ENCODE measurements at places on chromosomes 6 and 20.

DNA sequence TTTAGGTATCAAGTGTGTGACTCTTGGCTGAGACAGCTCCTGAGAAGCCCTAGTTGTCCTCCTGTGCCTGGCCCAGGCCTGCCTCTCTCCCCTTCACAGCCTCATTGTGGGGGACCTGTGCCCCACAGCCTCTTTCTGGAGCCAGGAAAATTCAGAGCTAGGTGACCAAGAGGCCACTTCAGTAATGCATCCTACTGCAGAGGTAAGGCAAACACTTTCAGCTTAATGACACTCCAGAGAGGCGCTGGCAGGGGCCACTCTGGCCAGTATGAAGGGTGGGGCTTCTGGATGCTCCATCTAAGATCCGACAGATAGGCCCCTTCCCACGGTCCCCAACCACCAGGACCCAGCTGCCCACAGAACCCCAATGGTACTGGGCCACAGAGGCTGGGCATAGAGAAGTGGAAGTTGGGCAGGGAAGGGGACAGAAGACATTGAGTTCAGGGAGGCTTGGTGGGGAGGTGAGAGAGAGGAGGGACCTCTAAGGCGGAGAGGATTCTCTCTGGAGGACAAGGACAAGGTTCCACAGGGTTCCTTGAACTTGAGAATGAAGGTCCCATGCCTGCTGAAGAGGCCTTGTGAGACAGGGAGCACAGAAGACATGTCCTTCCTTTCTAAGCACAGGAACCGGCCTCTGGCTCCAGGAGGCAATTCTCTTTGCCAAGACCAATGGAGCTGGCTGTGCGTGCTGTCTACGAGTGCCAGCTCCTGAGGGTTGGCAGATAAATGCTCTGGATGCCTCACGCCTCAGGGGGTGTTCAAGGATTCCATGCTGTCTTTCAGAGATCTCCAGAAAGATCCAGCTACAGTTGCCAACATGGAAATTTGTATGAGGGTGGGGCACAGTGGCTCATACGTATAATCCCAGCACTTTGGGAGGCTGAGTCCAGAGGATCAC, 46.4 kb upstream of the TGM2 start:
- DNase-seq: no peak

DNA sequence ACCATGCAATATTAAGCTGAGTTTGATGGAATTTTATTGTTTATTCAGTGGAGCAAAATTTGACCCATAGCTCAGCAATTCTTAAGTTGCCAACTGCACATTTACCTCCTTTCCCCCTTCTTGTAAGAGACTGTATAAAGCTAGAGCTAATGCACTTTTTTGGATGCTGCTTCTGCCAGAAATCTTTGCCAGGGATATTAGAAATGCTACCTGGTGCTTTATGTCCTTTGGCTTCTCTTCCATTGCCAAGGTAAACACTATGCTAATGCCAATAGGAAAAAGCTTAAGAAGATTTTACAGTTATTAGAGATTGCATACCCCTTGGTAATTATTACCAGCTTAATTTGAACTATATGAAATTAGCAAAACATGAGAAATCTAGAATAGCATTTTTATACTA, 79.0 kb upstream of the OGFRL1 start:
- DNase-seq: no peak

DNA sequence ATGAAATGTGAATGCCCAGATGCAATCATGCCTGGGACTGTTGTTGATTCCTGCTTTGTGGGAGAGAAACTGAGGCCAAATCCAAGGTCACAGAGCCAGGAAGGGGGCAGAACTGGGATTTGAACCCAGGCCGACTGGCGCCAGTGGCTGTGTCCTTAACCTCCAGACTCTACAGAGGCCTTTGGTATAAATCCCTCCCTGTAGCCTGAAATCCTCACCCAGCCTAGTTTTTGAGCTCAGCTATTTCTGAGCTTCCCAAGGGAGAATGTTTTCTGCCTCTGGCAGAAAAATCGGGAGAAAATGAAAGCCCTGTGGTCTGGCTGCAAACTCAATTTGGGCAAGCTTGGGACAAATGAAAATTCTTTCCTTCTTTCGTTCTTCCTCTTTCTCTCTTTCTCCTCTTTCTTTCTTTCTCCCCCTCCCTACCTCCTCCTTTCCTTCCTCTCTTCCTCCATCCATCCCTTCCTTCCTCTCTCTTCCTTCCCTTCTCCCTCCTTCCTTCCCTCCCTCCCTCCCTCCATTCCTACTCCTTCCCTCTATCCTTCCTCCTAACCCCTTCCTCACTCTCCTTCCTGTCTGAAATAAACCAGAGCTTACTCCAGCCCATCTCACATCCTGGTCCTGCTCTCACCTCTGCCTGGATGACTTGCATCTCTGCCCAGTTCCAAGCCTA, 34.9 kb downstream of the SNAI1 start:
- no peak for DNase-seq

- no peak for DNase-seq
Observed at GRCh38 chr6:34602318-34603111, 46.4 kb upstream of the SPDEF start.

DNA sequence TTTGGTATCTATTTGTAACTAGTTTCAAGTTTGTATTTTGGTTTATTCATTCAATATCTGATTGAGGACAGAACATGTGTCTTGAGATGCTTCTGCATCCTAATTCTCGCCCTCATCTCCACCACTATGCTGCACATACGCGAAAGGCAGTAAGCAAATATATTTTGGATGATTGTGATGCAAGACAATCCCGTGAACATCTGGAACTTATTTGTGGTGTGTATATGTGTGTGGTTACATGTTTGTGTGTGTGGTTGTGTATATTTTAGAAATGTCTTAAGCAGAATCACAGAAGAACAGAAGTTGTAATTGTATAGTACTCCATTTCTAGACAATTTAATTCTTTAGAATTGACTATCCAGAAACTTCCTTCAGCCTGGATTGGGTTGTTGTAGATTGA, 35.1 kb upstream of the RNF144B start:
- DNase-seq: no peak

DNA sequence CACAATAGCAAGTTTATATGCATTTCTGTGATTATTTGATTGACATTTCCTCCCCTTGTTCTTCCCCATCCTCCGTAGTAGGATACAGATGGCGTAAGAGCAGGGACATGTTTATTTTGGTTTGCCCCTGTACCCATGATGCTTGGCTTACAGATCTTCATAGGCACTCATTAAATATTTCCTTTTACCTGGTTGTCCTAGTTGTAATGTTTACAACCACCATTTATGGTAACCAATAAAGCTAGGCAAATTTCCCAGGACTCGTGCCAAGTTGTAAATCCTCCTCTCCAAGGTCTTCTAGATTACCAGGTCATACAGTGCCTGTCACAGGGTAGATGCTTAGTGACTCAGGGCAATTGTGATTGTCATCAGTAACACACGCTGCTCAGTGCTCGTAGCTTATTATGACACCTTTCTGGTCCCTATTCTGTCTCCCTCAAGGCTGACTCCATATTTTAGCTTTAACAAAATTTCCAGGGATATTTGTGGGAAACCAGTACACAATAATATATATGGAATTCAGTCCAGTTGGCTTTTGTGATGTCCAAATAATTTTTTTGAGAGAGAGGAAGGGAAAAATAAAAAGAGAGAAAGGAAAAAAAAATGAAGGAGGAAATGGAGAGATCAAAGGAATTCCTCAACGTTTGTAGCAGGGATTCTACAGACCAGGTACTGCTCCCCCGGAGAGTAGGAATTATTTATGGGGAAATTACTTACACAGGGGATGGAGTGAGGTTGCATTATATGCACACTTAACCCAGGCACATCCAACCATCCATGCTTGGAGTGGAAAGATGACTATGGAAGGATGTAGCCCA, 24.6 kb downstream of the CYP24A1 start:
- no peak for DNase-seq

DNA sequence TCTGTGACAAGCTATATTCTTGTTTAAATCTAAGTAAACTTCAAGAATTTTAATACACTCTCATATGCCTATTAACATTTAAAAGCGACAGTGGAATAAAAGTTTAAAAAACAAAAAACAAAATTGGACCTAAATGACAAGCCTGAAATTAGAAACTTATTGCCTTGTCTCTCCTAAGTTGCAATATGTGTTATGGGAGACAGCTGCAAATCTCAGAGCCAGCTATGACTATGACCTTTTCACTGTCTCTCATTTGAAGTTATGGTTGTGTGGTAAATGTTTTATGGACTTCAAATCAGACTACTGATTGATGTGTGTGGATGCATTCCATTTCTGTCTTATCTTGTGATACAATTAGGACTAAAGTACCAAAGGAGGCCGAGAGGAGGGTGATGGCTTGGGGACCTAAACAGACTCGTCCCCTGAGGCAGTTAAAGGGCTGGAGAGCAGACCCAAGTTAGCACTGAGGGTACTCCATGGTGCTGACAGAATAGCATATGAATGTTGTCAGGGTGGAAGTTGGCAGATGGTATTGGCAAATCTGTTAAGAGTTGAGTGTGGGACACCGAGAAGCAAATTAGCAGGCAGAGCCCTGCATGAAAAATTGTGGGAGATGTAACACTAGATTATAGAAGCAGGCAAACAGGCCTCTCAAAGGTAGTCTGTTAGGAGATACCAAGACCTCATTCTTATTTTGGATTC, 930.1 kb upstream of the MAN1A1 start:
- DNase-seq: no peak

DNA sequence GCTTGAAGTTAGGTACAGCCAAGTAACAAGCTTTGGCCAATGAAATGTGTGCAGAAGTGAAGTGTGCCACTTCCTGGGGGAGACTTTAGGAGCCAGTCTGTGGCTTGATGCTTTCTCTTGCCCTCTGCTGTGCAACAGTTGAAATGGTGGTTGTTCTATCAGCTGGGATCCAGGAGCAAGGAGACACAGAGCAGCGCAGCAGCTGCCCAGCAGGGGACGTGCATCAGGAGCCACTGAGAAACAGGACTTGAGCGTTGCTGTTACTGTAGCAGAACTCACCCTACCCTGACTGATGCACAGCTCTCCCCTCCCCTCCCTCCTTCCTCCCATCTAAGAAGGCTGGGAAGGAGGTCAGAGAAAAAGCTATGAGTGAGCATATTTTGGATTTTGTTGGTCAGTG, 18.9 kb upstream of the CCN5 start:
- DNase-seq: no peak

DNA sequence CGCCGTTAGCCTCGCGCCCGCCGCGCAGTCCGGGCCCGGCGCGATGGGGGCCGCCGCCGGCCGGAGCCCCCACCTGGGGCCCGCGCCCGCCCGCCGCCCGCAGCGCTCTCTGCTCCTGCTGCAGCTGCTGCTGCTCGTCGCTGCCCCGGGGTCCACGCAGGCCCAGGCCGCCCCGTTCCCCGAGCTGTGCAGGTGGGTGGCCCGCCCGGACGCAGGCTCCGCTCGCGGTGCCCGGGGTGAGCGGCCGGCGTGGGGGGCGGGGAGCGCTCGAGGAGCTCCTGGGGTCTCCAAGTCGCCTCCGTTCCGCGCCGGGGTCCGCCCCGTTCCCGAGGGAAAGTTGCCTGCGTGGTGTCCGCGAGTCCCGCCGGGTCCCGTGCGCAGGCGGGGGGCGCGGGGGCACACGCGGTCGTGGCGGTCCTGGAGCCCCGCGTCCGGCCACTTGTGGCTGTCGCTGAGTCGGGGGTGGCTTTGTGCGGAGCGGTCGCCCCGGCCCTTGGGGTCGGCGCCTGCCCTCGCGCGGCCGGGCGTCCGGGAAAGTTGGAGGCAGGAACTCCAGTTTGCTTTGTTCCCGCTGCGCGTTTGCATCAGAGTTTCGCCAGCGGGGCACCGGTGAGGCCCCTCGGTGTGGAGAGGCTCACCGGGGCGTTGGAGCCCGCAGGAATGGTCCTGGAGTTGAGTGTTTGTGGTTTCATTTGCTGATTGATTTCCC, 476 bp downstream of the IGF2R start:
- DNase-seq: peak; percentile 62

GRCh38 chr20:51766994-51767866, 960 bp downstream of the ATP9A start:
- peak; percentile 50 for DNase-seq

DNA sequence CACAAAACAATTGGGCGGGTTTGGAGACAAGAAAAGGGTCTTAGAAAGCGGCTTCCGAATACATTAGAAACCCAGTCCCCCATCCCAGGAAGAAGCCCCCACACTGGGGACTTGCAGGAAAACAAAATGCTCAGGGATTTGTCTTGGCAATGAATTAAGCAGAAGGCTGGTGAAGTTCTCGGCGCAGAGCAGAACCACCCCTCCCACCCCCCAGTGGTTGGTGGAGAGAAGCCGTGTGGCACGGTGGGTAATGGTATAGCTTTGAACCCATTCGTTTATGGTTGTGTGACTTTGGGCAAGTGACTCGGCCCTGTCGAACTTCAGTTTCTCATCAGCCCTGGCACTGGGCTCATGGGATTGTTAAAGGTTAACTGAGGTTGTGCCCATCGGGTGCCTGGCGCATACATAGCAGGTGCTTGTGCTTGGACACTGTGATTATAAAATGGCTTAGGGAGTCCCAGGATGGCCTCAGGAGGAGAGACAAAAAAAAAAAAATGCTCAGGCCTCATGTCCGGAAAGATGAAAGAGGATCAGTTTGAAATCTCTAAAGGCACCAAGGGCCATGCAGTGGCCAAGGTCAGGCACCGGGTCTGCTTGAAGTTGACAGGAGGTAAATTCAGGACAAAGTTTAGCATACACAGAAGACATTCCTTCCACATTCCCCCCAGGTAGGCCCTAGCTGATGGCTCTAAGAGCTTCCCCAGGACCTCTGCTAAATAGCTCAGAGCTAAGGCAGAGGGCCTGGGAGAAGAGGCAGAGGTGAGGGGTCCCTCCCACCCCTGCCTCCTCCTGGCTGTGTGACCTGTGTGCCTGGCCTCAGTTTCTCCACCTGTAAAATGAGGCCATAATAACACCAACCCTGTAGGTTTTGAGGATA, 120.1 kb upstream of the PTPN1 start:
- DNase-seq: no peak

Data from GM13976 (cell line).